ENCODE measurements at places on chromosomes 6 and 20.

DNA sequence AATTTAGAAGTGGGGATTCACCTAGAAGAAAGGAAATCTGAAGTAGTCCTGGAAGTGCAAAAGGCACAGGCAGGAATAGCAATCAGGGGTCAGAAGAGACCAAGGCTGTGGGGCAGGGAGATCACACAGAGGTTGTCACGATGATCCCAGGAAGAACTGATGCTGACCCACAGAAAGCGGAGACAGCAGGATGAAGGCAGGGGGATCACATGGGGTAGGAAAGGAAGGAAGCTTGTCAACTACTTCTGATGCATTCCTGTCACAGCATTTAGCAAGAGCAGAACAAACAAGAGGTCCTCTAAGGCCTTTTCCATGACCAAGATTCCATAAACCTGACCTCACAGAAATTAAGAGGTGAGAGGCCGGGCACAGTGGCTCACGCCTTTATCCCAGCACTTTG, 79.1 kb downstream of the SLC23A2 start:
- no peak for DNase-seq
- no peaks in the 10 kb centered on the region for H3K27me3 ChIP-seq
- peaks cover 6% of the 10 kb centered on the region for H3K4me1 ChIP-seq
- no peak overlapping the region for H3K4me3 ChIP-seq

GRCh38 chr6:82917346-82918064, 148.1 kb downstream of the UBE3D start:
- no peak overlapping the region for H3K4me3 ChIP-seq
- DNase-seq: no peak
- peaks cover 8% of the 10 kb centered on the region for H3K36me3 ChIP-seq
- H3K27me3 ChIP-seq: no peaks in the 10 kb centered on the region
- H3K27ac ChIP-seq: no peak overlapping the region
- H3K4me1 ChIP-seq: no peaks in the 10 kb centered on the region

- H3K4me1 ChIP-seq: no peaks in the 10 kb centered on the region
- H3K27me3 ChIP-seq: no peaks in the 10 kb centered on the region
- H3K27ac ChIP-seq: no peak overlapping the region
- H3K36me3 ChIP-seq: no peaks in the 10 kb centered on the region
Measured at GRCh38 chr6:2667617-2668016, 83.1 kb downstream of the MYLK4 start.

DNA sequence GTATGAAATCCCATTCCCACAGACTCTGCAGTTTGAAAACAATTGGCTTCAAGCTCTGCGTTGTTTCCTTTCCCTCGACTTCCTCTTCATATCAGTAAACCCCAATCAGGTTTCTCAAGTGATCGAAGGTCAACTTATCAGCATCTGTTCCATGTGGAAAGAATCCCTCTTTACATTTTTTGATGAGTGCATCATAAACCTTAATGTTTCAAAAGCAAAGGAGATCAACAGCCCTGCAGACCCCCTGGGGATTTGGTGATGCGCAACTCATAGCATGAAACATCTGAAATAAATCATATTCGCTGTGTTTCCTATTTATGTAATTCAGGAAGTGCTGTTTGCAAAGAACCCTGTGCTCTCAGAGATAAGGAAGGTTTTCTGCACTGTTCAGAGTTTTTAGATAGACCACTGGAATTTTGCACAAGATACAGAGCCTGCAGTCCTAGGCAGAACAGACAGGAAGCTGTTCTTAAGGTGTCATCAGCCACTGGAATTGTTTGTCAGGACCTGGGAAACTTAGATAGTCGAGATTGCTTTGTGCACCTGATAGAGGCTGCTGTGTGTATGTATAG, 216.0 kb downstream of the HIVEP2 start:
- no peak overlapping the region for H3K27ac ChIP-seq
- H3K4me1 ChIP-seq: no peaks in the 10 kb centered on the region
- H3K36me3 ChIP-seq: no peaks in the 10 kb centered on the region
- no peaks in the 10 kb centered on the region for H3K27me3 ChIP-seq
- no peak overlapping the region for H3K4me3 ChIP-seq
- DNase-seq: no peak

- H3K27ac ChIP-seq: no peak overlapping the region
- H3K27me3 ChIP-seq: no peaks in the 10 kb centered on the region
- H3K36me3 ChIP-seq: no peaks in the 10 kb centered on the region
Measured at GRCh38 chr20:697826-698225, 22.2 kb upstream of the SCRT2 start.

DNA sequence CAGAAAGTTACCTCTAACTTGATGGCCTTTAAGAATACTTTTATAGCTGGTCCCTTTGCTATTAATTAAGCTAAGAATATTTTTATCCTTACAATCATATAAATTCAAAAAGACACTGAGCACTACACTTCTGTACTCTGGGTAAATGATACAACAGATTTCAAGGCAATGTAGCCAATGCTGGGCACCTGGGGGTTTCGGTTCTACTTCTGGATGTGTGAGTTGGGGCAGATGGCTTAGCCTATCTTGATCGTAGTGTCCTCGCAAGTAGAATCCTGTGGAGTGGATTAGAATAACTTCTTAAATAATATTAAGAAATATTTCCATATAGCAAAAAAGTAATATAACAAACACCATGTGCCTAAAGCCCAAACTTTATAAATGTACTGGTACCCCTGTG, 96.9 kb upstream of the NT5E start:
- H3K27ac ChIP-seq: no peak overlapping the region
- no peak for DNase-seq
- H3K27me3 ChIP-seq: peaks cover 5% of the 10 kb centered on the region

- H3K27ac ChIP-seq: no peak overlapping the region
- peaks cover 6% of the 10 kb centered on the region for H3K4me1 ChIP-seq
- no peaks in the 10 kb centered on the region for H3K27me3 ChIP-seq
- no peak overlapping the region for H3K4me3 ChIP-seq
Measured at GRCh38 chr6:1654054-1654453, 44.3 kb downstream of the FOXC1 start.
